Activated B cell treated with CpG ODN at 0.5 μM for 24 hours (primary cell): ENCODE measurements at places on chromosomes 3 and 15.

DNA sequence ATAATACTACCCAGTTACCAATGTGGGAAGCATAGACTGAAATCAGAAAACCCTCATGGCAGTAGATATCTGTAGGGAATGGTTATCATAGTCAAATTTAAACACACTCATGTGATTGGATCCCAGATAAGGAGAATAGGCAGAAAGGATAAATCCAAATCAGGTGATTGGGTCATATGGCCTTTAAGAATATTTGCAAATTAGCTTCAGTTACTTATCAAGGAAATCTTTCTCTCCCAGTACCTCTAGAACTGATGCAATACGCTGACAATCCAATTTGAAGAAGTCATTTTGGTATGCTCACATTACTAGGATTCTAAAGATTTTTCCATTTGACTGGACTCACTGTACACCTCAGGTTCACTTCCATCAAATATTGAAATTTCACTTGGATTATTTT is 87.7 kb upstream of the MNS1 start:
- H3K27ac ChIP-seq: no peak overlapping the region
- H3K27me3 ChIP-seq: no peaks in the 10 kb centered on the region
- no peak for DNase-seq
- H3K36me3 ChIP-seq: no peaks in the 10 kb centered on the region
- H3K4me3 ChIP-seq: no peak overlapping the region
- H3K4me1 ChIP-seq: no peaks in the 10 kb centered on the region

DNA sequence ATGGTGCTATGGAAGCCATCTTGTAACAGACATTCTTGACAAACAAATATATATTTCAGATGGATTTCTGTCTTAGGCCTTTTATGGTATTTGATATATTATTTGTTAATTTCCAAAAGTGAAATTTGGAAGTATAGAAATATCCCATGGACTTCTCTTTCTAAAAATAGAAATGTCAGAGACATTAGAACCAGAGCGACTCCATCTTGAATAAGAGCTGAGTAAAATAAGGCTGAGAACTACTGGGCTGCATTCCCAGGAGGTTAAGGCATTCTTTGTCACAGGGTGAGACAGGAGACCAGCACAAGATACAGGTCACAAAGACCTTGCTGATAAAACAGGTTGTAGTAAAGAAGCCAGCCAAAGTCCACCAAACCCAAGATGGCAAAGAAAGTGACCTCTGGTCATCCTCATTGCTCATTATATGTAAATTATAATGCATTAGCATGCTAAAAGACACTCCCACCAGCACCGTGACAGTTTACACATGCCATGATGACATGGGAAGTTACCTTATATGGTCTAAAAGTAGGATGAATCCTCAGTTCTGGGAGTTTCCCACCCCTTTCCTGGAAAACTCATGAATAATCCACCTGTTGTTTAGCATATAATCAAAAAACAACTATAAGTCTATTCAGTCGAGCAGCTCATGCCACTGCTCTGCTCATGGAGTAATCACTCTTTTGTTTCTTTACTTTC is 146.0 kb downstream of the NEK11 start:
- H3K4me3 ChIP-seq: no peak overlapping the region
- H3K27ac ChIP-seq: no peak overlapping the region
- no peaks in the 10 kb centered on the region for H3K36me3 ChIP-seq
- no peak for DNase-seq

GRCh38 chr3:140733623-140734022 is 55.8 kb downstream of the TRIM42 start:
- peaks cover 13% of the 10 kb centered on the region for H3K27me3 ChIP-seq
- no peaks in the 10 kb centered on the region for H3K4me1 ChIP-seq
- DNase-seq: no peak
- H3K27ac ChIP-seq: no peak overlapping the region
- no peaks in the 10 kb centered on the region for H3K36me3 ChIP-seq

DNA sequence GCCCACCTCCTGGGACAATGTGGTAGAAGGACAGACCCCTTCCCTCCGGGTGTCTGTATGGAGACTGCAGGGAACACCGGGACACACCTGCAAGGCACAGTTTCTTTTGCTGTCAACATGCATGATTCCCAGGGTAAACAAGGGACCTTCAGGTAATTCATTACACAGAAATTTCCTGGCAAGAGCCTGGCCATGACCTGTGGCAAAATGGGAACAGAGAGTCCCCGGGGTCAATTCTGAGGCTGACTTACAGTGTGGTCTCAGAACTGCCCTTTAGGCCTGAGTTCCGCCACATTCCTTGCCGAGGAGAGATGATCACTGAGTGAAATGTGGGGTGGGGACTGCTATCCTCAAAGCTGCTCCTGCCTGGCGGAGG is 6.3 kb downstream of the STARD5 start:
- DNase-seq: no peak
- peaks cover 58% of the 10 kb centered on the region for H3K36me3 ChIP-seq
- no peaks in the 10 kb centered on the region for H3K27me3 ChIP-seq

DNA sequence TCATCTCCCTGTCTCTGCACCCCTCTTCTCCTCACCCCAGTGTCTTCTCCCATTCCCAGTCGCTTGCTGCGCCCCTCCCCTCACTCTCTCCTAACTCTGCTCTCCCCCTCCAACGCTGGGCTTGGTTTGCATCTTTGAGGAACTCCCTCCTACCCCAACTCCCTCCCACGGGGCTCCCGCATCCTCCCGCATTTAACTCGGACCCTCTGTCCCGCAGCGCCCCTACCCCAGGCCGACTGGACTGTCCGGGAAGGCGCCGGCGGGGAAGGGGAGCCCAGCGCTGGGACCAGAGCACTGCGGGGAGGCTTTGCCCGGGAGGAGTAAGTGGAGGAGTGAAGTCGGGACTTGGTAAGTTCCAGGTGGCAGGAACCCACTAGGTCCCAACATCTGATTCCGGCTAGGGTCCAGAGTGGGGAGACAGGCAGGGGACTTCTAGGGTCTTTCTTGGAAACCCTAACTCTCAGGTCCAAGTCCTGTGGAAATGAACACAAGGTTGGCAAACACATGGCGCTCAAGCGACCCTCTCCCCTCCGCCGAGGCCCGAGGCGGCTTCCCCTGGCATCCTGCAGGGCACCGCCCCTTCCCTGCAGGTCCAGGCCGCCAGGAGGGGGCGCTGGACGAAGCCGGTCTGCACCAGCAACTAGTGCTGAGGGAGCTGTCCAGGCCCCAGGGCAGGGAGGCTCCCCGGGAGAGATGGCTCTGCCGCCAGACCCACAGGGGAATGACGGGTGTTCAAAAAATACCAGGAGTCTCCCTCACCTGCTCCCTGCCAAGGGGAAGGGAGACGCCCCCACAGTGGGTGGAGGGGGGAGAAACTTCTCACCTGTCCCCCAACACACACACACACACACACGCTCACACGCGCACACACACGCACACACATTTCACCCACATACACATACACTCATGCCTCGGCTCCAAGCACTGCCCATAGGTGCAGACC is 53.2 kb downstream of the LHFPL4 start:
- H3K27ac ChIP-seq: no peak overlapping the region
- H3K4me3 ChIP-seq: no peak overlapping the region
- peaks cover 26% of the 10 kb centered on the region for H3K27me3 ChIP-seq
- H3K36me3 ChIP-seq: no peaks in the 10 kb centered on the region
- peaks cover 26% of the 10 kb centered on the region for H3K4me1 ChIP-seq

DNA sequence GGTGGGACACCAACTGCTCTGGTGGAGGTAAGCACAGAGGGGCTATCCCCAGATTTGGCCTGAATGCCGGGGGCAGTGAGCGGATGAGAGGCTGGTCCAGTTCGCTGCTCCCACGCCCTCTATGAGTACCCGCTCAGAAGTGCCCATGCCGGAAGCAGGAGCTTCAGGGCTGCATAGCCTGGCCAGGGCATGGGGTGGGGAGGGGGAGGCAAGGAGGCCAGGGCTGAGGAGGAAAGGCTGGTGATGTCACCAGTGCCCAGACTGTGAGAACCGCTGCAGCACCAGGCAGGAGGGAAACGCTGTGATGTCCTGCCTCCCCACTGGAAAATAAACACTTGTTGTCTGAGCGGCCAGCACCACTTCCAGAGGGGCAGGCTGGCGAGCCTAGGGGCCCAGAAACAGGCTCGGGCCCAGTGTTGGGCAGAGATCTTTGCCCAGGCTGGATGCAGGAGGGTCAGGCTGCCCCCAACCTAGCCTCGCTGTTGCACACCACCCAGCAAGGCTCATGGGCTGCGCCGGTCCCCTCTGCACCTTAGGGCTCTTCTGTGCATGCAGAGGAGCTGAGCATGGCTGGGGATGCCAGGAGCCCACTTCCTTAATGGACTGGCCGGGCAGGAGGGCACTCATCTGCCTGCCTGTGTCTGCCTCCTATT is 10.9 kb upstream of the DLL4 start:
- H3K27ac ChIP-seq: no peak overlapping the region
- no peak for DNase-seq
- no peaks in the 10 kb centered on the region for H3K36me3 ChIP-seq
- no peaks in the 10 kb centered on the region for H3K4me1 ChIP-seq

DNA sequence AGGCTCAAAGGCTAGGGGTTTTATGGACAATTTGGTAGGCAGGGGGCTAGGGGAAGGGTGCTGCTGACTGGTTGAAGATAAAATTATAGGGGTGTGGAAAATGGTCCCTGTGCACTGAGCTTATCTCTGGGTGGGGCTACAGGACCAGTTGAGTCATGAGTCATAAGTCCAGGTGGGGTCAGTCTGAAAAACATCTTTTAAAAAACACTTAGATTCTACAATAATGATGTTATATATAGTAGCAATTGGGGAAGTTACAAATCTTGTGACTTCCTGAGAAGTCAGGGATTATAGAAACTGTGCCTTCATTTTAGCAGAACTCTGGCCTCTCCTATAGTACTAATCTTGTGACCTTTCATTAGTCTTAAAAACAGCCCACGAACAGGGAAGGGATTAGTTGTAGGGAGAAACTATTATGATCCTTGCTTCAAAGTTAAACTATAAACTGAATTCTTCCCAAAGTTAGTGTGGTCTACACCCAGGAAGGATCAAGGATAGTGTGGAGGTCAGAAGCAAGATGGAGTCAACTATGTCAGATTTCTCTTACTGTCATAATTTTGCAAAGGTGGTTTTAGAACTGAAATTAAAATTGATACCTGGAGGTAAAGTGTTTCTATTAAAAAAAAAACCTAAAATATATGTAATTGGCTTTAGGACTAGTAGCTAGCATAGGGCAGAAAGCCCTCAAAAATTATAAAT is 130.1 kb downstream of the P2RY1 start:
- no peaks in the 10 kb centered on the region for H3K27me3 ChIP-seq
- H3K4me1 ChIP-seq: peaks cover 15% of the 10 kb centered on the region
- no peaks in the 10 kb centered on the region for H3K36me3 ChIP-seq
- no peak overlapping the region for H3K27ac ChIP-seq

DNA sequence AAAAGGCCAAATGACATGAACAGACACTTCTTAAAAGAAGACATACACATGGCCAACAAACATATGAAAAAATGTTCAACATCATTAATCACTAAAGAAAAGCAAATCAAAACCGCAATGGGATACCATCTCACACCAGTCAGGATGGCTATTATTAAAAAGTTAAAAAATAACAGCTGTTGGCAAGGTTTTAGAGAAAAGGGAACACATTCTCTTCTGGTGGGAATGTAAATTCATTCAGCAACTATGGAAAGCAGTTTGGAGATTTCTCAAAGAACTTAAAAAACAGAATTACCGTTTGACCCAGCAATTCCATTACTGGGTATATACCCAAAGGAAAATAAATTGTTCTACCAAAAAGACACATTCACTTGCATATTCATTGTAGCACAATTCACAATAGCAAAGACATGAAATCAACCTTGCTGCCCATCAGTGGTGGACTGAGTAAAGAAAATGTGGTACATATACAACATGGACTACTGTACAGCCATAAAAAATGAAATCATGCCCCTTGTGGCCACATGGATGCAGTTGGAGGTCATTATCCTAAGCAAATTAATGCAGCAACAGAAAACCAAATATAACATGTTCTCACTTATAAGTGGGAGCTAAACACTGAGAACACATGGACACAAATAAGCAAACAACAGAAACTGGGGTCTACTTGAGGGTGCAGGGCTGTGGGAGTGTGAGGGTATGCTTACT is 190.7 kb upstream of the MCTP2 start:
- no peak for DNase-seq
- H3K4me1 ChIP-seq: no peaks in the 10 kb centered on the region
- H3K4me3 ChIP-seq: no peak overlapping the region

DNA sequence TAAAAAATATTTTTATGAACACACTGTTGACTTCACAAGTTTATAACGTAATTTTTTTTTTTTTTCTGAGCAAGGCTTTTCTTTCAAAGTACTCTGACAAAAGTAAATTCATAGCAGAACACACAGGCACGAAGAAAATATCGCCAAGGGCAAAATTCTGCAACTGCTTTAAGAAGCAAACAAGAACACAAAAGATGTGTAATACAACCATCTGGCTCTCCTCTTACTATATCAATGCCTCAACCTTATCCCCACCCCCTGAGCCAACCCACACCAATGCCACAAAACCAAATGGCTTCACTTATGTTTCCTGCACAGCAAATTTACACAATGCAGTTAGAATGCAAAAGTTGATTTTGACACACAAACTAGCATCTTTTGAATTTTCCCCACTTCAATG is 274.2 kb downstream of the FOXP1 start:
- H3K27me3 ChIP-seq: no peaks in the 10 kb centered on the region
- H3K27ac ChIP-seq: peak overlapping the region; percentile 67
- H3K4me1 ChIP-seq: peaks cover 59% of the 10 kb centered on the region
- DNase-seq: no peak
- no peak overlapping the region for H3K4me3 ChIP-seq
- H3K36me3 ChIP-seq: peaks cover 17% of the 10 kb centered on the region

- H3K4me3 ChIP-seq: no peak overlapping the region
- no peak for DNase-seq
- peaks cover 60% of the 10 kb centered on the region for H3K4me1 ChIP-seq
- no peaks in the 10 kb centered on the region for H3K27me3 ChIP-seq
- H3K36me3 ChIP-seq: peaks cover 50% of the 10 kb centered on the region
Observed at GRCh38 chr15:40088929-40089755, 19.5 kb downstream of the BMF start.

- DNase-seq: no peak
- peaks cover 63% of the 10 kb centered on the region for H3K36me3 ChIP-seq
- no peaks in the 10 kb centered on the region for H3K27me3 ChIP-seq
Observed at GRCh38 chr3:37290551-37290950, 116.2 kb upstream of the LRRFIP2 start.

GRCh38 chr3:35549690-35550089 is 89.6 kb upstream of the ARPP21 start:
- no peaks in the 10 kb centered on the region for H3K36me3 ChIP-seq
- H3K4me3 ChIP-seq: no peak overlapping the region
- no peaks in the 10 kb centered on the region for H3K4me1 ChIP-seq
- no peak overlapping the region for H3K27ac ChIP-seq

DNA sequence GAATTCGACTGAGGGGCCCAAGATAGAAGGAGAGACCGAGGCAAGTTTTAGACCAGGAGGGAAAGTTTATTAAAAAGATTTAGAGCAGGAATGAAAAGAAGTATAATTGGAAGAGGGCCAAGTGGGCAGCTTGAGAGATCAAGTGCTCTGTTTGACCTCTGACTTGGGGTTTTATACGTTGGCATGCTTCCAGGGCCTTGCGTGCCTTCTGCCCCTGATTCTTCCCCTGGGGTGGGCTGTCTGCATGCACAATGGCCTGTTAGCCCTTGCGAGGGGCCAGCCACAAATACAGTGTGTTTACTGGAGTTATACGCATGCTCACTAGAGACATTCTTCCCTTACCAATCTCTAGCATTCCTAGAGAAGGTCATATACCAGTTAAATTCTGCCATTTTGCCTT is 70.7 kb upstream of the LARS2 start:
- no peaks in the 10 kb centered on the region for H3K36me3 ChIP-seq
- H3K27me3 ChIP-seq: peaks cover 14% of the 10 kb centered on the region
- H3K27ac ChIP-seq: no peak overlapping the region
- DNase-seq: no peak
- no peaks in the 10 kb centered on the region for H3K4me1 ChIP-seq
